ENCODE measurements at places on chromosomes 2 and 18.

- no peak for DNase-seq
Observed at GRCh38 chr2:22329211-22330154, 1055.5 kb upstream of the KLHL29 start.

DNA sequence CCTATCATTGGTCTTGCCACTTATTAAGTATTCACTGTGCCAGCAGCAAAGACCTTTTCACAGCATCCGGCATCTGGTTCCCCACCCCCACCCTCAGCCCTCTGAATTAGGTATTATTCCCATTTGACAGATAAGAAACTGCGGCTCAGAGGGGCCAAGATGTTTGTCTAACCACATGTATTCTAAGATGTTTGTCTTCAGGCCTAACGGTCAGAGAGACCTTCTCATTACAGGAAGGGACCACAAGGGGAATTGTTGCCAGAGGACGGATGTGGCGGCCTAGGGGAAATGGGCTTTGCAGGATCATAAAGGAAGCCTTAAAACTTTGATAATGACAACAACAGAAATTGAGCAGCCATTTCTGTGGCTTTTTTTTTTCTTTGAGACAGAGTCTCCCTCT is 16.6 kb downstream of the NPPC start:
- DNase-seq = no peak

DNA sequence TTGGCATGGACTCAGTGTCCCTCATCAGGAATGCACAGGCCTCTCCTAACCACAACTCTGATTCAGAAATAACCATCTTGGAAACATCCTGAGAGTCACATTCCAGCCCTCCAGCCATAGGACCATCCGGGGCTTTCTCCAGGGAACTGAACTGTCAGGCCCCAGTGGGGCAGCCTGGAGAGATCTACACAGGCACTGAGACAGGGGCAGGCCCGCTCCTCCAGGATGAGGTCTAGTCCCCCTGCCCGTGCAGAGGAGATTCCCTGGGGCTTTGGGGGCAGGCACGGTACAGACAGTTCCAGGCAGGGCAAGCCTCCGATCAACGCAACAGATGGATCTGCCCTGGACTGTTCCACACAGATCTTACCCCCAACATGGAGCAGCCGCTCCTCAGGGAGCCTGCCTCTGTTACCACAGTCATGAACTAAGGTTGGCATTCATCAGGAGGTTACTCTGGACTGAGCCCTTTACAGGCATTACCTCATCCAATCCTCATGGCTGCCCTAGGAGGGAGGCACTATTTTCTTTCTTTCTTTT is 12.0 kb downstream of the KCNK3 start:
- DNase-seq = peak; percentile 61

DNA sequence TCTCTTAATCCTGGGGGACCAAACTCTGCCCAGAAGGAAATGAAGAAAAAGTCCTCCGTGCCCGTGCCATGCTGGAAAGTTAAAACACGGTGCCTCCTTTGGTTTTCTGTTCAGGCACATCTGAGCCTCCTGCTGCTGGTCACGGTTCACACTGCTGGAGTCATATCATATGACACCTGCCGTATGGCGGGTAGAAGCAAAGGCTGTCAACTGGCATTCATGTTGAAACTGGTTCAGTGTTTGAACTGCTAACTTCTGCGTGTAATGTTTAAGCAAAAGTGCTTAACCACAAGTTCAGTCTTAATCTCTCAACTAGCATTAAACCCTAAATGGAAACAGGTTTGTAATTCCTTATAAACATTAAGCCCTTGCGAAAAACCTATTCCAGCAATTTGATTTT is 3.1 kb downstream of the STK39 start:
- no peak for DNase-seq

- peak; percentile 13 for DNase-seq
Observed at GRCh38 chr18:27005589-27005988, 140.1 kb upstream of the AQP4 start.

- no peak for DNase-seq
Observed at GRCh38 chr2:14684516-14684915, 52.0 kb downstream of the LRATD1 start.

All from A172 (cell line).